Progenitor cell of endocrine pancreas (in vitro differentiated cells): ENCODE measurements at places on chromosomes 5 and 9.

DNA sequence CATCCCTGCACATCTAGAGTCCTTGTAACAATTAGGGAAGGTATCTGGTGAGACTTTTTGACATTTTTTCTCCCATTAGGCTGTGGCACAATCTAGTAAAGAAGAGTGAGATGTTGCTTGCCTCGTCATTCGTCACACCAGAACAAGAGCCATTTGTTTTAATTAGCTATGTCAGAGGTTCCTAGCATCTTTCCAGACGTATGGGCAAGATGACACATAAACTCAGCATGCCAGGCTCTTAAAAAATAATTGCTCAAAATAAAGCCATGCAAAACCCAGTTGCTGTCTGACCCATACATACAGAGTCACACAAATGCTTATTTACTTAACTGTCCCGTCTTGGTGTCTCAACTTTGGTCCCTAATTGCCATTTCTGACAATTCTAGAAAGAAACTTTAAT lies 125.9 kb downstream of the TRPM3 start:
- no peak for DNase-seq

DNA sequence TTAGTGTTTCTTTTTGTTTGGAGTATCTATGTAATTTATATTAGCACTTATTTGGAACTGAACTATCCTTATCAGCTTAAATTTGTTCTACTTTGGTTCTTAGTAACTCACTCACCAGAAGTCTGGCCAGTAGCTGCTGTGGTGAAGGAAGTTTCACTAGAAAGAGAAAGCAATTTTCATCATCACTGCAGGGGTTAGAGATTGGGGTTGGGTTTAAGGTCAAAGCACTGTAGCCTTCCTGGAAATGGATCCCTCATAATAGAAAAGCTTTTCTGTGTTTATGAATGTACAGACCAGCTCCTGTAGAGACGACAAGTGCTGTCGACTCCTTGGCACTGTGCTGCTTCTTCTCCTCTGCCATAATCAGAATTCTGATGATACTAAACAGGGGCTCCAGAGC lies 22.2 kb downstream of the MROH2B start:
- no peak for DNase-seq

DNA sequence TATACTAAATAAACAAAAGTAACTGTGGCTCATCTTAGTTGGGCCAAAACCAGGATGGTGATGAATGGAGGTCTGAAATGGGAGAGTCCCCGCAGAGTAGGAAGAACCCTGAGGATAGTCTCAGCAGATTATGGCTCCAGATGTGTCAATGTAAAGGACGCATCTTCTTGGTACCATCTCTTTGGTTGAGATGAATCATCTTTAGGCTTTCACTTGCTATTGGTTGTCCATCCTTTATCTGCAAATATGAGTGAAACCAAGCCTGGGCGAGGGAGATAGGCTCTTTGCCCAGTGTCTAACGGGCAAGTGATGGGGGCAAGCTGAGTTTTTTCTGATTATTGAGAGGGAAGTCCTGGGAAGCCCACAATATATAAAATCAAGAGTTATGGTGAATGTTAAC lies 19.4 kb upstream of the LCP2 start:
- DNase-seq = no peak

- DNase-seq = no peak
These were observed 15.1 kb upstream of the TNFAIP8 start for GRCh38 chr5:119340597-119341218.

GRCh38 chr5:143682246-143682905 lies 129.6 kb upstream of the HMHB1 start:
- no peak for DNase-seq

- DNase-seq = no peak
These were observed 37.2 kb downstream of the FAM170A start for GRCh38 chr5:119666542-119666941.

DNA sequence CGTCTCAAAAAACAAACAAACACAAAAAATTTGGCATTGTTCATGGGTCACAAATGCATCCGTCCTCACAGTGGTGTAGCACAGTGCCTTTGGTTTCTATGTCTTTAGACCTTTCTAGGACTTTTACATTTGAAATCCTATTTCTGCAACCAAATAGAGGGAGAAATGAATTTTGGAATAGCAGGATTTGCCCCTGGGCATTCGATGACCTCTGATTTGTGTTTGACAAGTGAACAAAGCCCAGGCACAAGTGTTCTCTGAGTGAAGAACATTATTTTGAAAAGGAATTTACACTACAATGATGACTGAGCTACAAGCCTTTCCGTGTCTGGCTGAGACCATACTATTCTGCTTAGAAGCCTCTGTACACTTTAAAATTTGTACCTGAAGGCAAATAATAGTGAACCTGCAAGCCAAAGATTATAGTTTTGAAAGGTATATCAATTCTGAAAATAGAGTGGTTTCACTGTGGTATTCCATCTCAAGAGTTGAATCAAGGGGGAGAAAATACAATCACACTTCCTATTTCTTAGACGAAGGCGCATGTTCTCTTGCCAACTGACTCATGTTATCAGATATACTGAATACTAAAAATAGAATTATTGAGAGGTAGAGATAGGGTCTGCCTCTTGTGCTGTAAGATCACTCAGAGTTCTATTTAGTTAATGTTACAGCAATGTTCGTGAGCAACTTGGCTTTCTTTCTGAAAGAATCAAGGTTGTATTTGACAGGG lies 297.6 kb downstream of the KDM4C start:
- no peak for DNase-seq

GRCh38 chr5:2752821-2753439 lies 1.5 kb upstream of the IRX2 start:
- DNase-seq = no peak

GRCh38 chr5:34517249-34517648 lies 138.9 kb upstream of the RAI14 start:
- no peak for DNase-seq

- no peak for DNase-seq
These were observed 18.1 kb downstream of the FAM78A start for GRCh38 chr9:131258186-131258585.

- DNase-seq = no peak
These were observed 173.0 kb upstream of the PDE4D start for GRCh38 chr5:60066502-60066901.

DNA sequence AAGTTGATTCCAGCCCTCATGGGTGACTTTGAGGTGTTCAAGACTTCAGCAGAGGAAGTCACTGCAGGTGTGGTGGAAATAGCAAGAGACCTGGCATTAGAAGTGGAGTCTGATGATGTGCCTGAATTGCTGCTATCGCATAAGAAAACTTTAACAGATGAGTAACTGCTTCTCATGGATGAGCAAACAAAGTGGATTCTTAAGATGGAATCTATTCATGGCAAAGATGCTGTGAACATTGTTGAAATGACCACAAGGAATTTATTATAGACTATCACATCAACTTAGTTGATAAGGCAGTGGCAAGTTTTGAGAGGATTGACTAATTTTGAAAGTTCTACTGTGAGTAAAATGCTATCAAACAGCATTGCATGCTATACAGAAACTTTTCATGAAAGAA lies 17.1 kb upstream of the POU4F3 start:
- no peak for DNase-seq

DNA sequence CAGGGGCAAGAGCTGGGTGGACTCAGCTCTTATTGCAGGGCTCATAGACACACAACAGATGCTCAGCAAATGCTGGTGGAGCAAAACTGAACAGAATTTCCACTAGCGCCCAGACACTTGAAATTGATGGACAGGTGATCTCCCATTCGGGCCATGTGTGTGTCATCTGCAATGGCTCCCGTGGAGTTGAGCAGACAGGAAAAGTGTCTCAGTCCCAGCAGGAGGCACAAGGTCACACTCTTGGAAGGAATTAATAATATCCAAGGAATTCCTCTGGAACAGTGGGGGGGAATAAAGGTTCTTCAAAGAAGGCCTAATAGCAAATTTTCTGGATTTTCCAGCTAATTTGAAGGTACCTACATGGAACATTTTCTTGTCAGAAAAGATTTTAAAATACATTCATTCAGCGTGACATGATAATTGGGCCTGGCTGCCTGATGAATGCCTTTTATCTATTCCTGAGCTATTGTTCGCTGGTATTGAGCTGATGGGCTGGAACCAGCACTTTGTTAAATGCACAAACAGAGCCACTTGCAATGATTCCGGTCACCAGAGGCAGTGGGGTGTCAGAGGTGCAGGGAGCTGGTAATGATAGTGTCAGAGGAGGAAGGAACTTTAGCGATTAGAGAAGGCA lies 31.5 kb upstream of the ALDH1B1 start:
- DNase-seq = no peak

DNA sequence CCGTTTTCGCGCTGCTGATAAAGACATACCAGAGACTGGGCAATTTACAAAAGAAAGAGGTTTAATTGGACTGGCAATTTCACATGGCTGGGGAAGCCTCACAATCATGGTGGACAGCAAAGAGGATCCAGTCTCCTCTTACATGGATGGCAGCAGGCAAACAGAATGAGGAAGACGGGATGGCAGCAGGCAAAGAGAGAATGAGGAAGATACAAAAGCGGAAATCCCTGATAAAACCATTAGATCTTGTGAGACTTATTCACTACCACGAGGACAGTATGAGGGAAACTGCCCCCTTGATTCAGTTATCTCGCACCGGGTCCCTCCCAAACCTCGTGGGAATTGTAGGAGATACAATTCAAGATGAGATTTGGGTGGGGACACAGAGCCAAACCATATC lies 95.0 kb downstream of the OSTF1 start:
- DNase-seq = no peak

- no peak for DNase-seq
These were observed 12.0 kb downstream of the IFNE start for GRCh38 chr9:21470126-21470525.

DNA sequence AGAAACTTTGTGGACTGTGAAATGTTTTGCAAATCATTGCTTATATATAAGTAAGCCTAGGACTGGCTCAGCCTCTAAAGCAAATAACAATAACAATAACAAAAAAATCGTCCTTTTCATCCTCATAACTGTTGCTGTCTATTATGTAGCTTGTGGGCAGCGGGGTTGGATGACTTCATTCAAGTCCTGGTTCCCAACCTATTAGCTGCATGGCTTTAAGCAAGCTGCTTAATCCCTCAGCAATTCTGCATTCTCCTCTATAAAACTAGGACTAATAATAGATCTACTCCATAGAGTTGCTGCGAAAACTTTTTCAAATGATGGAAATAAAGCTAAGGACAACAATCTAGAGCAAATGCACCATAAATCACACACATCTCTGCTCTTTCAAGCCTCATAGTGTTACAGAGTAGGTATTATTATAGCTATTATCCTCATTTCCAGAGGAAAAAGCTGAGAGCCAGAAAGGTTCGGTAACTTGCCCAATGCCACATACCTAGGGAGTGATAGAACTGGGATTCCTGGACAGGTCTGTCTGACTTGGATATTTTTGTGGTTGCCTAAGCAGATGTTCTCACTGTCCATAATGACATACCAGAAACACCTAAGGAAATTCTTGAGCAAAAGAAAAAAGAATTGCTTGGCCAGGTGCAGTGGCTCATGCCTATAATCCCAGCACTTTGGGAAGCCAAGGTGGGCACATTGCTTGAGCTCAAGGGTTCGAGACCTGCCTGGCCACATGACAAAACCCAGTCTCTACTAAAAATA lies 98.8 kb upstream of the ADRA1B start:
- DNase-seq = no peak

- DNase-seq = no peak
These were observed 27.3 kb upstream of the IL17B start for GRCh38 chr5:149406203-149406978.

GRCh38 chr5:142883025-142883424 lies 112.8 kb downstream of the ARHGAP26 start:
- DNase-seq = no peak

GRCh38 chr5:141234109-141234667 lies 11.0 kb upstream of the PCDHB15 start:
- DNase-seq = no peak

- no peak for DNase-seq
These were observed 90.9 kb upstream of the PPP1R2B start for GRCh38 chr5:156759156-156759555.

- no peak for DNase-seq
These were observed 1036.4 kb downstream of the NR2F1-AS1 start for GRCh38 chr5:92544596-92544995.

DNA sequence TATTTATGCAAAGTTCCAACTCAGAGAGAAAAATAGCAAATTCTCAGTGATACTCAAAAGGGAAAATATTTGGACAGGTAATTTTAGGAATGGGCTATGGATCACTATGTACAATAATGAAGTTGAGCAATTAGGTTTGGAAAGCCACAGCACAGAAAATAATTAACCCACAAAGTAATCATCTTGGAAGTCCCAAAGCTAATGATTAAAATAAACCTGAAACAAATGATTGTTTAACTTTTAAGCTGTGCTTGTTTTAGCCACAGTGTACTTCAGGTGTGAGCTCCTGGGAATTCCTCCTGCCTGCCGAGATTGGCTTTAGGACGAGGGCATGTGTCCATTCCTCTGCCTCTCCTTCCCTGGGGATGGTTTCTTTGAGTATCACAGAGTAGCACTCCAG lies 403.9 kb downstream of the ZSWIM6 start:
- DNase-seq = no peak

GRCh38 chr5:130890610-130891009 lies 274.4 kb downstream of the HINT1 start:
- no peak for DNase-seq

DNA sequence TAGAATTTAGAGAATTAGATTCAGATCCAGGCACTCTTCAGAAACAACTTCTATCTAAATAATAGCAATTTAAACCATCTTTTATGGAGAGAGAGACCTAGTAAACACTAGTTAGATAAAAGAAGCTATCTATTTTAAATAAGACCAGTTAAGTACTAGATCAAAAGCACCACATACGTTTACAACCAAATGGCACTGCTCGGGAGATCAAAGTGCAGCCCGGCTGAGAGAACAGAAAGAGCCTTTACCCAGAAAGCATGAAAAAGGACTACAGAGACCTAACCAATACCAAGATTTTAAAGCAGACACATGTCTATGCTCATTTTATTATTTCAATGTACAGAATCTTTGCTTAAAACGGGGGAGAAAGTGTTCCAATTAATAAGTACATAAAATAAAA lies 30.8 kb downstream of the LIX1 start:
- no peak for DNase-seq

DNA sequence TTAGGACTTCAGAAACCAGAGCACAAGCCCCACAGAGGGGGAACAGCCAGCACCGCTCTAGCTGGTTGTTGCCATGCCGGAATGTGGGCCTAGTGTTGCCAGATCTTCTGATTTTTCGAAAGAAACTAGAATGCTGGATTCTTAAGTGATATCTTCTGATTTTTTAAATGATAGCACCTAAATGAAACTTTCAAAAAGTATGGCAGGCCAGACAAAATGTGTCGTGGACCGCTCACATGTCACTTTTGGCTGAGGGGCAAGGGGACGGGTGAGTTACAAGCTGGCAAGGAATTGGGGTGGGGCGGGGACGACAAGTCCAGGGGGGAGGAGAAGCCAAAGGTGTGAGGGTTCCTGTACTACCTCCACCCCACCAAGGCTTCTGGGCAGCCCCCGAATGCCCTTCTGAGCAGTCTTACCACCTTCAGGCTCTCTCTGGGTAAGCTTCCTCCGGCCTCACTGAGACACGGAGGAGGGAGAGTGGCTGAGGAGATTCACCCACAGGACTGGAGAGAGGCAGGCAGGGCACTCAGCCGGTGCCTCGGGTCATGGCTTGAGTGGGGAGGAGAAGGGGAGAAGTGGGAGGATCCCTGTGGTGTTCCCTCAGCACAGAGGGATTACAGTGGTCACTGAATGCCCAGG lies 10.3 kb downstream of the B4GALT7 start:
- no peak for DNase-seq

- DNase-seq = no peak
These were observed 328 bp downstream of the GRXCR2 start for GRCh38 chr5:145872486-145872885.
